ENCODE measurements at places on chromosomes 3 and 15. TPM values are rescaled to one million over a fixed set of nuclear protein-coding genes. Genes with fewer than 3 reads are reported as not detected.

FGF7 gene
- total RNA-seq, result 21.9 TPM

SIDT1 gene
- total RNA-seq, result 3.5 TPM

COL8A1 gene
- 95.1 TPM for total RNA-seq

CCDC9B gene
- total RNA-seq, result 72.5 TPM

TNK2 gene
- 58.8 TPM for total RNA-seq

NAALADL2 gene
- 8.5 TPM for total RNA-seq

THBS1 gene
- 377 TPM for total RNA-seq

ITPKA gene
- 0.67 TPM for total RNA-seq

PDZRN3 gene
- total RNA-seq, result 23.9 TPM

TUSC7 gene
- total RNA-seq, result not detected

DNA sequence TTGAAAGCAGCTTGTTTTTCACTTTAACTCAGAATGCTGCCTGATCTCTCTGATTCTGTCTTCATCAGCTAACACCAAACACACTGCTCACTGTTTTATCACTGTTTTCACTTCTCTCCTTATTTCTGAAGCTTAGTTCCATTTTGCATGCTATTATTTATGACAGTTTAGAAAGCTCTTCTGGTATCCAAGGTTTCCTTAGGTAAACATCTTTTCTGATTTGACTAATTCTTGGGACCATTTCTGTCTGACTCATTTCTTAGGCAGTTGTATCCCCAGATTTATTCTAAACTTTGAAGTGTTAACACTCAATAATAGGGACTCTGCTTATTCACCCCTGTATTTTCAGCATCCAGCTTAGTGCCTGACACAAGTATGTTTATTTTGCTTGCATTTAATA is 167.7 kb downstream of the BCHE start:
- no peak for DNase-seq

DNA sequence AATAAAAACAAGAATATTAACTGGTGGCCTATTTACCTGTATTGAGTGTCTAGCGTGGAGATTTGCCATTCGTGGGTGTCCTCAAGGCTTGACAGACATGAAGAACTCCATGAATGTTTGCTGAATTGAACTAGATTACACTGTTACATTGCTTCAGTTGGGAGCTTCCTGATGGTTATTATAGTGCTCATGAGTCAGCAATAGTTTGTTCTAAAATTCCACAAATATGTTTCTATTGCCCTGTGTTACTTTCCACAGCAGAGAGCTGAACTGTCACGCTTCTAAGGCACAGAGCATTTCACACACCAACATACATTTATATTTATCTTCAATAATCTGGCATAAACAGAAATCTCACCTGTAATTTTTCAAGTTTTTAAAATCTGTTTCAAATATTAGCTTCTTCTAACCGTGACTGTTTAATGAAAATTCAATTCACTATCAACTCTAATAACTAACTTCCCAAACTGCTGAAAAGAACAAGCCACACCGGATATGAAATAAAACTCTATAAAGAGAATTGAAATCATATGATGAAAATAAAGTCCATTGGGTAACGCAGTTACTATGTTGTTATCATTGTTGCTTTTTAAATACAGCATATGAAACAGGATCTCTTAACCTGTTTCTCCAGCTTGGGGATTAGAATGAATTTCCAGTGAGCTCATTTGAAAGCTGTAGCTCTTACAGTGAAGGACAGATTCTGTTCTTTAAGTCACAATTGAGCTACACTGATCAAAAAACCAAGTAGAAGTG is 61.2 kb upstream of the MCF2L2 start:
- DNase-seq, result no peak

DNA sequence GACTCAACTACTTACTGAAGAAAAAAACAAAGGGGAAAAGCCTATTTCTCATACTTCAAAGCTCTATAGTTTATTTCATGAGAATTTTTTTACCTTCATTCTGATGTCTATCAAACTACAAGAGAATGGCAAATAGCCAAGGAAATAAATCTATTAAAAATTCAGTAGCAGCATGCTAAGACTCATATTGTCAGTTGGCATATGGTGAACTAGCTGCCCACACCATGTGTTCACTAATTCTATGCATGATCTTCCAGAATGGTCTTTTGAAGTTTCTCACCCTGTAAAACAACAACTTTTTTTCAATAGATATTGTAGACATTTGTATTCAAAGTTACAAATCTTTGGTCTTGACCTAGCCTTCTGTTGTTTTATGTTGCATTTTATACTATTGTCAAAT is 386.2 kb downstream of the RSL24D1 start:
- DNase-seq, result no peak

DNA sequence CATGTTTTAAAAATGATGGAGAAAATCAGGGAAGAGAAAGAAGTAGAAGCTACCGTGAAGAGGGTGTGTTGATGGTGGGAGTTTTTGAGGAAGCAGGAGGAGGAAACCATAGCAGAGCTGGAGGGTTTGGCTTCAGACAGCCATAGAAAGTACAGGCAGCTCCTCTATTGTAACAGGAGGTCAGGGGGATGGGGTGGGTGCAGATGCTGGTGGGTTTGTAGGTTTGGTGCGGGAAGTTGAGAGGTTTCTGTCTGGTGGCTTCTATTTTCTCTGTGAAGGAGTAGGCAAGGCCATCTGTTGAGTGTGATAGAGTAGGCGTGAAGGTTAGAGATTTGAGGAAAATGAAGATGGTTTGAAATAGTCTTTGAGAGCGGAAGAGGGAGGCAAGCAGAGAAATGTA is 97.7 kb upstream of the TBC1D5 start:
- no peak for DNase-seq

- DNase-seq, result no peak
Observed at GRCh38 chr15:48590723-48591122, 54.8 kb downstream of the FBN1 start.

GRCh38 chr15:45710657-45711056 is 75.8 kb downstream of the SQOR start:
- no peak for DNase-seq

DNA sequence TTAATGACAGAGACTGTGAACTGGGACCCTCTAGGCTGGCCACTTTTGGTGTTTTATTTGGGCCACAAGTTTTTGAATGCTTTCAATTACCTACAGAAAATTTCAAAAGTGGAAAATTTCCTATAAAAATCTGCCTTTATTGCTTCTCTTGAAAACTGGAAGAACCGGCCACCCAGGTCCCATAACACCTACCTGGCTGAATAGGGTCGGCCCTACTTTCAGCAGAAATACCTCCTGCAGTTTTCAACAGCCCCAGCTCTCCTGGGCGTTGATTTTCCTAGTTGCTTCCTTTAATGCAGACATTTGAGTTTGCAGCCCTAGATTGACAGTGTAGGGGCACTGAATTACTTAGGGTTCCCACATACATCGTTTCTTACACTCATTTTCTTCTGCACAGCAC is 719 bp upstream of the SRPRB start:
- DNase-seq, result no peak

- DNase-seq, result no peak
Observed at GRCh38 chr15:73284090-73284716, 84.6 kb downstream of the HCN4 start.

- no peak for DNase-seq
Observed at GRCh38 chr15:23081271-23081670, 41.9 kb upstream of the TUBGCP5 start.

DNA sequence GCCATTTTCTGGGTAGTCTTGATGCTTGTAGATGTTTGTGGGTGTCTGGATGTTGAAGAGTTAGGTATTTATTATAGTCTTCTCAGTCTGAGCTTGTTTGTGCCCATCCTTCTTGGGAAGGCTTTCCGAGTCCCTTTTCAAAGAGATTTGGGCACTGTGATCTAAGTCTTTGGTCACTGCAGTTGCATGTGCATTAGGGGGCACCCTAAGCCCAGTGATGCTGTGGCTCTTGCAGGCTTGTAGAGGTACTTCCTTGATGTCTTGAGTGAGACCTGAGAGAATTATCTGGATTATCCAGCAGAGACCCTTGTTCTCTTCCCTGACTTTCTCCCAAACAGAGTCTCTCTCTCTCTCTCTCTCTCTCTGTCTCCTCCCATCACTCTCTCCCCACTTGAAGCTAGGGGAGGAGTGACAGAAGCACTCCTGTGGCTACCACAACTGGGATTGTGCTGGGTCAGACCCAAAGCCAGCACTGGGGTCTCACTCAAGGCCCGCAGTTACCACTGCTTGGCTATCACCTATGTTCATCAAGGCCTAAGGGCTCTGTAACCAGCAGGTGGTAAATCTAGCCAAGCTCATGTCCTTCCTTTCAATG is 68.5 kb downstream of the TMCO5A start:
- peak; percentile 72 for DNase-seq

DNA sequence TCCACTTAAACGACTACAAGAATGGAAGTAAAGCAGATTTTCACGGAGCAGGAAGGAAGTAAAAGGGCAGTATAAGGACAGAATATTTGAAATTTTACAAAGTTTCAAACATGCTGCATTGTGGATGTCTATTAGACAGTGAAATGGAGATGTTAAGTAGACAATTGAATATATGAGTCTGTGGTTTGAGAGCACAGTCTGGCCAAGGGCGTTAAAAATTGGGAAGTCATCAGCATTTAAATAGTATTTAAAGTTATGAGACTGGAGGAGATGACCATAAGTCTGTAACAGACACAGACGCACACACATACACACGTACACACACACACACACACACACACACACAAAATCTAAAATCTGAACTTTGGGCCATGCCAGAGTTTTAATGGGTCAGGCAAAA is 935.9 kb downstream of the EPHA3 start:
- DNase-seq, result no peak

- no peak for DNase-seq
Observed at GRCh38 chr3:28125342-28125741, 116.1 kb upstream of the CMC1 start.

GRCh38 chr3:26536955-26537354 is 85.6 kb upstream of the LRRC3B start:
- no peak for DNase-seq

- DNase-seq, result no peak
Observed at GRCh38 chr3:194100856-194101390, 35.0 kb upstream of the HES1 start.

DNA sequence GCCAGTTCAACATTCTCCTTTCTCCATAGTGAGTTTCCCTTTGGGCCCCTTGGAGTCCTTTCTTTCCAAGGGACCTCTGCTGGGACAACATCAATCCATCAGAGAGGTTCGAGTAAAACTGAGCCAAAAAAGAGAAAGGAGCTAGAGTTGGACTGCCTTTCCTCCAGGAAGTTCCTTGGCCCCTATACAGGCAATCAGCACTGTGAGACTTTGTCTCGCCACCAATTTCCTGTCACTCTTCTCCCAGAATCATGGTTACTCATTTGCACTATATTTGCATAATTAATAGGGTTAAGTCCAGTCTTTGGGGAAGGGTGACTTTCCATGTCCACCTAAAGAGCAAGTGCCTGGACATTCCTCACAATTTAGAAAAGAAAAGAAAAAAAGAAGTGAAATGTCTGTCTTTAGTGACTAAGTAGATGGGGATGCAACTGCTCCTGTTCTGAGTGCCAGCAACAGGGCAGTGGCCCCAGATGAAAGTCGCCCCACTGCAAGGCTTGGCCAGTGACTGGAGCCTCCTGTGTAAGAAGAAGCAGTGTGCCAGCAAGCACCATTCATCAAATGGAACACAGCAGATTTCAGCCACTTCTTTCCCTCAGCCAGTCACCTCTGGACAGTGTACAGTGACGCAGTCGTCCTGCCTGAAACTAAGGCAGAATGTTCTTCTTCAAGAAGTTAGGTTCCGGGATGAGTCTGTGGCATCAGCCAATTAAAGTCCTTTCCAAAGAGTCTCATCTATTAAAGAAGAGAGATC is 91.6 kb downstream of the FSIP1 start:
- DNase-seq, result no peak

GRCh38 chr15:62068071-62068809 is 1.5 kb downstream of the C2CD4A start:
- peak; percentile 85 for DNase-seq

- no peak for DNase-seq
Observed at GRCh38 chr15:70114221-70114620, 16.5 kb upstream of the TLE3 start.

GRCh38 chr3:53092942-53093341 is 37.3 kb downstream of the RFT1 start:
- no peak for DNase-seq

DNA sequence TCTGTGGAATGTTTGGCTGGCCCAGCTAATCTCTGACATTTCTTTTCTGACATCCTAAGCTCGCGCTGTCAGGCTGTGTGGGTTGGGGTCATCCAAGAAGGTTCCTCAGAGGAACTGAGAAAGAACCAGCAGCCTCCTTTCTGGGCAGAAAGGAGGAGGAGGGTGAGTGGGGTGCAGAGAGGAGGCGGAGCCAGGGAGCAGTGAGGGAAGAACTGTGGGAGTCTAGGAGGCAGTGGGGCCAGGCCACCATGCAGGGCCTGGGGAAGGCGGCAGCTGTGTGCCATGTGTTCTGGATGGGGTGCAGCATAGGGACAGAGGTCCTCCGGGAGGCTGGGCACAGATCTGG is 5.3 kb downstream of the SEMA7A start:
- no peak for DNase-seq

- no peak for DNase-seq
Observed at GRCh38 chr3:128746881-128747280, 20.9 kb downstream of the RAB7A start.

DNA sequence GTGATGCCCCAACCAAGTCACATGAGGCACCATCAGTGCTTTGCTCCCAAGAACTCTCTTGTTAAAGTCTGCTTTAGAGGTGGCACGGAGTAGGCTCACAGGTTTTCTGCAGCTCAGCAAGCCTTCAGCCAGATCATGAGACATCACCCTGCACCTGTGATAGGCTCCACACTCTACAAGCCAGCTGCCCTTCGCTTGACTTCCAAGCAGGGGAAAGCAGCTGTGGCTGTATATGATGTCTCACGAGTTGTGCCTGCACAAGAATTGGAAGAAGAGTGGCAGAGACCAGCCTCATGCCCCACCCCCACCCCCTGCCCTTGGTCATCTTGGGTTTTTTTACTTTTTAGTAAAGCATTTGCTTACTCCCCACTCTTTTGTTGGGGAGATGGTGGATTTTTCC is 22.5 kb downstream of the MRPS11 start:
- DNase-seq, result no peak

DNA sequence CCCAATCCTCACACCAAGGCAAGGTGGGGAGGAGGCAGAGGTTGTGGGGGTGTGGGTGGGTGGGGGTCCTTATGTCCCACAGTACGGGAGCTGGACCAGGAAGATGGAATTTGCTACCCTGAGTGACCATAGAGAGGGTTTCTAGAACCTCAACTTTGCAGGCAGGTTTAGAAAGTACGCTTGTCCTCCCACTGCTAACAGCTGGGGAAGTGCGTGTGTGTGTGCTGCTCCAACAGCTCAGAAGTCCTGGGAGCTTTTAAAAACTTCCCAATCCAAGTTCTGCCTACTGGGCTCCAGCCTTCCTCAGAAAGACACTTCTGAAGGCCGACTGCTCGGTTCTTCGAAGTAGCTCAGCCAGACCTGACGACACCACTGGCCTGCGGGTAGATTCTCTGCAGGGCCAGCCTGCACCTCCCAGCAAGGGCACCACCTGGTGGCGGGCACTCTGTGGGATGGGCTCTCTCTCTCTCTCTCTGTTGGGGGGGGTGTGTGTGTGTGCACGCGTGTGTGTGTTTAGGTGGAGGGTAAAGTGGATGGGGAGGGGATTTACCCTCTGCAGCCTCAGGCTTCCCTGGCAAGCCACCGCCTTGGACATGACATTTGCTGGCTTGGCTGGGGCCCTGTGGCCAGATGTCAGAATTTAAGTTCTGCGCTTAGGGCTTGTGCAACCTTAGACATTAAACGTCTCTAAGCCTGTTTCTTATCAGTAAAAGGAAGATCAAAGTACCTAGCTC is 15.6 kb downstream of the TMEM158 start:
- peak; percentile 93 for DNase-seq

All from upper lobe of right lung (tissue), 1 donor.